Suppressor macrophage treated with lipopolysaccharide for 1 hour (primary cell): ENCODE measurements at places on chromosomes 6 and 20.

- DNase-seq, result no peak
Measured at GRCh38 chr20:35196313-35196712, 24.4 kb downstream of the PROCR start.

- DNase-seq, result no peak
Measured at GRCh38 chr6:99187429-99187828, 162.0 kb downstream of the FAXC start.

DNA sequence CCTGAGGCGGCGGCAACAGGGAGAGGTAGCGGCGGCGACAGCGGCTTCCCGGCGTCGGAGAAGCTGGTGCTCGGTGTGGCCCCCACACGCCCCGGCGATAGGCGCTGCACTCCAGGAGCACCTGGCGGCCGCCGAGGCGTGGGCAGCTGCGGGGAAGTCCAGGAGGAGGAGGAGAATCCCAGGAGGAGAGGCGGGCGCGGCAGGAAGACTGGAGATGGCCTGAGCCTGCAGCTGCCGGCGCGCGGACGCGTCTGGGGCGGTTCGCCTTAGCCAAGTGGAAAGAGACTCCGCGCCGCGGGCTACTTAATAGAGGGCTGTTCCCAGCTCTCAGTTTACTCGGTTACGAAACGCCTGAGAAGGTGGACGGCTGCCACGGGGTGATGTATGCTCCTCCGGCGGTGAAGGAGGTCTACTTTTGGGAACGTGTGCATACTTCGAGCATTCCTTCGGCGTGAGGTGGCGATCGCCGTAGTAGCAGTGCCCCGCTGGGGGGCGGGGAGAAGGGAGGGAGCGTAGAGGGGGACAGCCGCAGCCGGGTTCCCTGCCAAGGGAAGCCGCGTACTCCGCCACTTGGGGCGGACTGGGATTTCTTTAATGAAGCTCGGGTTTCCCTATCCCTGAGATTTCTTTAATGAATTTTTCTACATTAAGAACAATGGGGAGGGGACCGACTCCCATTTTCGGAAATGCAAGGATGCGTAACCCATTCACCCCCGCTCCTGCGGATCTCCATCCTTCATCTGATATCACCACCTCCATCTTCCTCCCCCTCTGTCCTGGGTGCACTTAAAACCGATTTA is at the start of gene COL12A1:
COL12A1 (minus strand) TSS at position 278 of the 800 bp plus-strand sequence. CDS start 3,261 bp downstream, outside the sequence.
- DNase-seq, result no peak

DNA sequence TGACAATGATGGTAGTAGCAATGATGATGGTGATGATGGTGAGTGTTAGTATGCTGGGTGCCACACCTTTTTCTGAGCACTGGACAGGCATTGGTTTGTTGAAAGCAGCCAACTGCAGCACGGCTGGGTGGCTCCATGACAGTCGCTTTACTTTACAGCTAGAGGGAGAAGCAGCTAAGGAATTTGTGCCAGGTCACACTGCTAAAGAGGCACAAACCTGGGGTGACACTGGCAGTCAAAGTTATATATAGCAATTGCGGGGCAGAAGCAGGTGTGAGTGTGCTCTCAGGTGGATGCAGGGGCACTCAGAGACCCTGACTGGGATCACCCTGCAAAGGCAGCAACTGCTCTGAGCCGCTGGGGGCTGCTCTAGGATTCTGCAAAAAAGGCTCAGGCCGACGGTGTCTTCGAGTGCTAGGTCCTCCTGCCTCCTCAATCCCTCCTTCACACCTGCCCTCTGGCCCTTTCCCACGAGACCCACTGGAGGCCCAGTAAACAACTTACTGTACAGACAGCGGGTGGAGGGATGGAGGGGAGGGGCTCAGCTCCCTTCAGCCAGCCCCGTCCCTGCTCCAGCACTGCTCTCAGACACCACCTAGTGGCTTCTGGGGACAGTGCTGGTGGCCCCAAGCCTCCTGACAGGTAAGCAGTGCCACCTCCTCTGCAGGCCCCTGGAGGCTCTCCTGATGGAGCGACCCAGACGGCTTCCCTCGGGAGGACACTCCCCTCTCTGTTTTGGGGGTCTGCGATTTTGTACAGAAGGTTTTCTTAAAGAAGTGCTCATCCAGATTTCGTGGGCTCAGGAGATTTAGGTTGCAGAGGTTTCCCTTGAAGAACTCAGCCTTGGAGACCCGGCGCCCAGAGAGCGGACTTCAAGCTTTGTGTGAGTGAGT is 4.4 kb upstream of the RPS21 start:
- peak; percentile 75 for DNase-seq

DNA sequence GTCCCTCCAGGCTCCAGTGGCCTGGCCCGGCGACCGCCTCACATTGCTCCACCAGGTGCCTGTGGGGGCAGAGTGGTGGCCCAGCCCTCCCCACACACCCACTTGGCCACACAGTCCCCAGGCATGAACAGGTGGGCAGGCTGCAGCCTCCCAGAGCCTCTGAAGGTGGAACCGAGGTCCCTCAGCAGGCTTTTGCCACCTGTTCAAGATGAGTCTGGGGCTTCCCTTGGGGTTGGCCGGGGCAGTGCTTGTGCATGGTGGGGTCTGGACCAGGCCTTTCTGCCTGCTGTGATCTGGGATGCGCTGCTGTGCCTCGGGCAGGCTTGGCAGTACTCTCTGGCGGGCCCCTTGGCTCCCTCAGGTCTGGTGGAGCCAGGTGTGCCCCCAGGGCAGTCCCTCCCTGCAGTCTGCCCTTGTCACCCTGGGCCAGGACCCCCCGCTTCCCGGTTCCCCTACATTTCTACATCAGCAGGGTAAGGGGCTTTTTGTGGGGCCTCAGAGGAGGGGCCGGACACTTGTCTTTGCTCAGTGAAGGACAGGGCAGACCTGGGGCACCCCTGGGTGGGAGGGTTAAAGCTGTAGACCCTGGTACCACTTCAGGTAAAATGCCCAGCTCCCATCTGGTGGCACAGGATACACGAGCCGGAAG is 2.7 kb upstream of the COL9A3 start:
- DNase-seq, result no peak

DNA sequence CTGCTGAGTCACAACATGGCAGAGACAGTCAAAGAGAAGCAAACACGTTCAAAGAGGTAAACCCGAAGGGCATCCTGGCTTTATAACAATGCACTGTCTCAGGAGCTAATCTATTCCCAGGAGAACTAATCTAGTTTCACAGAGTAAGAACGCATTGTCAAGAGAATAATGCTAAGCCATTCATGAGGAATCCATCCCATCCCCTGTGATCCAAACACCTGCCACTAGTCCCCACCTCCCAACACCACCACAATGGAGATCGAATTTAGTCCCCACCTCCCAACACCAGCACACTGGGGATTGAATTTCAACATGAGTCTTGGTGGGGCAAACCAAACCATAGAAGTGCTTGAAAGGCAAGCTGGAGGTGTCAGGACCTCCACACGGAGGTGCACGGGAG is 231.5 kb upstream of the ID4 start:
- no peak for DNase-seq

- DNase-seq, result peak; percentile 17
Measured at GRCh38 chr6:28090917-28091586, 10.7 kb downstream of the ZNF165 start.

DNA sequence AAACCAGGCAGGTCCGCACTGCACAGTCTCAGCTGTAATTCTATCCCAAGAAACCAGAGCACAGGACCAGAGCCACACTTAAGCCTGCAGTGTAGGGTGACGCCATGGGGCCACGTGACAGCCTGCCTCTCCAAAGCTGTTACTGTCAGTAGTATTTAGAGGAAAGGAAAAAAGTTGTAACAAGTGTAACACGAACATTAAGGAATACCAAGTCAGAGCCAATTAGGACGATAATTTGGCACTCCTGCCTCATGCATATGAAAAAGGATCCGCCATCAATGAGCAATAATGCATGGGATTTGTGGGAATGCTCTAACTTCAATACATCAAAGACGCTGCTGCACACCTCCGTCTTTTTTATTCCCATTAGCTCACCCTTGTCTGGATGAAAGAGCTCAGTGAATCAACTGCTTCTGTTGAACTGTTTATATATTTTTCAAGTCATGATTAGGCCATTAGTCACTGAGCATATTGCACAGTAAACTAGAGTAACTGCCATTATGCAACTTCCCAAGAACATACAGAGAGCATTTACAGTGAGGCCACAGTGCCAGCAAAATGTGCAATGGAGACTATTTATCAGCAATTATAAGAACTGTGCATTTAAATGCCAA is 79.9 kb downstream of the ATXN1 start:
- peak; percentile 96 for DNase-seq

- DNase-seq, result peak; percentile 39
Measured at GRCh38 chr20:3080939-3081388, 3.6 kb downstream of the AVP start.

GRCh38 chr6:22958677-22959076 is 389.3 kb downstream of the HDGFL1 start:
- DNase-seq, result no peak

- no peak for DNase-seq
Measured at GRCh38 chr20:34953960-34954359, 1.6 kb downstream of the GSS start.

DNA sequence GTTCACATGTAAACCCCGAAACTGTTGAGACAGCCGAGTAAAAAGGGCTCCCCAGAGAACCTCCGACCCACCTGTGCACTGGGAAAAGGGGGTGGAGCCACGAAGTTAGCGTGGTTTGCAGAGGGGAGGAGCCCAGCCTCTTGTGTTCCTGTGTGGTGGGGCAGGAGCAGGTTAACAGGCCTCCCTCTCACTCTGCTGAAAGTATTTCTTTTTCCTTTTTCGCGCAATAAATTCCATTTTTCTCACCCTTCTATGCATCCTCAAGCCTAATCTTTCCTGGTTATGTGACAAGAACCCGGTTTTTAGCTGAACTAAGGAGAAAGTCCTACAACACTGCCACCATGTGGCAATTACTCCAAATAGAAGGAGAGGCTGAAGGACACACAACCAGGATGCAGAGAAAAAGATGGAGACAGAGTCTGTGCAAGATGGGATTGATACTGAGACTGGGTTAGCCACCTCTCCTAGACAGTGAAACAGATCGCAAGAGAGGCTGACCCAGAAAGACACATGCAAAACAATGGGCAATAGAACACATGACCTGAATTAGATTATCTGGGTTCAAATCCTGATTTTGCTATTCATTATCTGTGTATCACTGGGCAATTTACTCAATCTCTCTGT is 168.7 kb upstream of the PRSS16 start:
- DNase-seq, result peak; percentile 72

DNA sequence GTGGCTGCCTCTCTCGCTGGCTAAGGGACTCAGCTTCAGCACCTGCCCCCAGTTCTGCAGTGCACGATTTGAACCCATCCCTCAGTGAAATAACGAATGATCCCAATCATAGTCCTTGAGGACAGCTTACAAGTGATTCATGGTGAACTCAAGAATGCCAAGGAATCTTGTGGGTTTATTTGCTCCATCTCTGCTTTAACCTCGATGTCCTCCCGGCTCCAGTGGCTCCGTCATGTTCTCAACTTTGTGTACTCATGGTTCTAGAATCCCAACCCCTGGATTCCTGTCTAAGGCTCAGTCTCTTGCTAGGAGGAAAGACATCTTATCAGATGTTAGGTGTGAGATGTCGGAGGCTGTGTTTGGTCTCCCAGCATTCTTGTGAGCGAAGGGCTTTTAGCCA is 29.0 kb upstream of the GTSF1L start:
- DNase-seq, result no peak

DNA sequence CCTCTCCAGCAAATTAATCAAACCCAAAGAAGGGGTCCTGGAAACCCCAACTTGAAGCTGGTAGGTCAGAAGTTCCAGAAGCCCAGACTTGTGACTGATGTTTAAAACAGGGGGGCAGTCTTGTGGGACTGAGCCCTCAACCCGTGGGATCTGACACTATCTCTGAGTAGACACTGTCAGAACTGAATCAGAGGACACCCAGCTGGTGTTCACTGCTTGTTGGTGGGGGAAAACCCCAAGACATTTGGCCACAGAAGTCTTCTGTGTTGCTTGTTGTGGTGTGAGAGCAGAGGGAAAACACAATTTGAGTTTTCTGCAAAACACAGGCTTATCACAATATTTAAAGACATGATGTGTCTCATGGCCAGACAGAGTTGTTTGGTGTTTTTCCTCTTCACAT is 29.9 kb downstream of the KIF13A start:
- peak; percentile 72 for DNase-seq

DNA sequence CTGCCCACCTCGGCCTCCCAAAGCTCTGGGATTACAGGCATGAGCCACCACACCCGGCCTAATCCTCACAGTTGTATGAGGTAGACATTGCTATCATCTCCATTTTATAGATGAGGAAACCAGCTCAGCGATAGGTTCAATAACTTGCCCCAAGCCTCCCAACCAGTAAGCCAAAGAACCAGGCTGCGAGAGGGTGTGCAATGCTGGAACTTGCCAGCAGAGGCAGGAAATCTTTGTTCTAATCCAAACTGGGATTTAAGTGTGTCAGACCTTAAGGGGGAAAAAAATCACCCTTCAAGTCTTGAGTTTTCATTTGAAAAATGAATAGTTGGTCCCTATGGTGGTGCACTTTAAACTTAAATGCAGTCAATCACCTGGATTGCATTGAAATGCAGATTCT is 20.1 kb upstream of the RNGTT start:
- DNase-seq, result peak; percentile 72

DNA sequence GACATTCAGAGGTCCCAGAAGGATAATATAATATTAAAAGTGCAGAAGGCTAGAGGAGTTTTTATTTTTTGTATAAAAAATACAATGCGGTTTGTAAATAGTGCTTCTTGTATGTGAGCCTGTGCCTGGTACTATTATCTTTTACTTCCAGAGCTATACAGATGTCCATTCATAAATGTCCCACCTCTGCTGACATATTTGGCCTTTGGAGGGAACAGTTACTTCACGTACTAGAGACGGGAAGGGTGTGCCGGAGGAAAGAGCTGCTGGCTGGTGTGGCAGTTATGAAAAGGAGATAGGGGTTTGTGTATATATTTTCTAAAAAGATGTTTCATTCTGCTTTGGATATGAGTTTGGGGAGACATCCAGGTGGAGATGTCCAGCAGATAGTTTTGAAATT is 8.8 kb downstream of the CD109 start:
- DNase-seq, result no peak

- peak; percentile 93 for DNase-seq
Measured at GRCh38 chr6:122790423-122791309, 1.6 kb downstream of the SMPDL3A start.

DNA sequence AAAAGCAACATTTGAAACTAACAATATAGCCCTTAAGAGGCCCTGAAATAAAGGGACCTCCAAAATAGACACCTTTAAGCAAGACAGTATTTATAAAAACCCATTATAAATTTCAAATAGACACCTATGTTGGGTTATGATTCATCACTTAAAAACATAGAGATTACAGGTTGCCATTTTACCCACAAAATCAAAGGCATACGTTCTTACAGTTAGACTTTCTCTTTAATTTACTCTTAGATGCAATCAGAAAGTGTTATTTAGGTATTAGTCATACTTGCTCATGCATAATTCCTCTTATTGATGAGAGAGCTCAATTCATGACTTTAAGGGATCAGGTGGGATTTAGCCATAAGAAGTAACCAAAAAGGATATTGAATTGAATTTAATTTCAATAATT is 51.5 kb upstream of the TMEM200A start:
- no peak for DNase-seq

GRCh38 chr20:37303637-37304036 is 14.2 kb downstream of the MANBAL start:
- DNase-seq, result no peak
